A549 treated with RU486 at 1 μM for 4 hours (cell line): ENCODE measurements at places on chromosomes 5 and 9. TPM values are rescaled to one million over a fixed set of nuclear protein-coding genes. Genes with fewer than 3 reads are reported as not detected.

The PLAC8L1 gene
- 0.29 TPM in 1 of 5 replicates, not detected in the others for total RNA-seq

The IFNK gene
- not detected in 5 replicates for total RNA-seq

The NANS gene
- 58.2 to 75.7 TPM (median 70.2 TPM) in 5 replicates for total RNA-seq

The CATSPER3 gene
- 0.19 to 0.67 TPM (median 0.46 TPM) in 5 replicates for total RNA-seq

The CYLC2 gene
- total RNA-seq = not detected in 5 replicates

The SLC6A3 gene
- 0.07 to 0.37 TPM (median 0.14 TPM) in 4 of 5 replicates, not detected in the other for total RNA-seq
